Activated effector memory CD4-positive, alpha-beta T cell treated with anti-CD3 and anti-CD28 coated beads, Interleukin-2, amount 50 U/mL, for 16 hours (primary cell): ENCODE measurements at places on chromosomes 13 and 19.

DNA sequence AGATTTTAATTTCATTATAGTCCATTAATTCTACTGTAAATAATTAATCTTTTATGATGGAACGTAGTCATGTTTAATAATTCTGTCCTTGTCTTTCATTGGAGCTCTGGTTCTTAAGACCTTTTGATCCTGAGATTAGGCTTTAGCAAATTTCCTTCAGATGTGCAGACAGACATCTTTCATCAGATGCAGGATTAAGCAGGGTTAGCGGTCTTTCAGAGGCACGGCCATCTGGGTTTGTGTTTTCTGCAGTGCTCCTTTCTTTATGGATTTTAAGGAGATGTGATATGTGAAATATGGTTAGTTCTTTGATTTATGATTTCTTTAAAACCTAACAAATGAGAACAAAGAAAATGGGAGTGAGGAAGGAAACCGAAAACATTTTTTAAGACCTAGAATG, 643.9 kb upstream of the SGCG start:
- DNase-seq = no peak

DNA sequence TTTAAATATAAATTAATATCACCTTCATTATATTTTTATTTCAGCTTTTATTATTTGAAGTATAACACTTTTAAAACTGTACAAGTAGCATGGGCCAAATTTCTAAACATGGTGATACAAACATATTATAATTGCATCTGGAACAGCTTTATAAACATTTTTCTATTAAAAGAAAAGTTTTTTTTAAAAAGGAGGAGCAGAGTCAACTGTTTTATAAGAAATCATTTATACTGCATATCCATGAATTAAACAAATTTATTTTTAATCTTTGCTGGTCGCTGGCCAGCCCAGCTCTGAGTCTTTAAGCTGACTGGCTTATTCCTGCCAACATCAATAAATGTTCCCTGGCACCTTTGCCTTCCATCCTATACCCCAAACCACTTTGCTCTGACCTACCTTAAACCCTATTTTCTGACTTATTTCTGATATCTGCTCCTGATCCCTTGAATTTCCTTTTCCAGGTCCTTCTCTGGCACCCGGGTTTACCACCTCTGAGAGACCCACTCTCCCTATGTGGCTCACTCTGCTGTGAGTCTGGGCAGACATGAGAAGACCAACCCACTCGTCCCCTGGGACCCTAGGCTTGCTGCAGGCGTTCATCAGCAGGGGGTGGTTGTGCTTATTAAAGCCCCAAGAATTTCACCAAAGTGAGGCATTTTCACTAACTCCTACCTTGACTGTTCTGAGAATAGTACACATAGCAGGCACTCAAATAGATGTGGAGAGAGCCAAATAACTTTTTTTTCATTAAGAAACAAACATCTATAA, 220.3 kb downstream of the KLF12 start:
- no peak for DNase-seq

- DNase-seq = no peak
Observed at GRCh38 chr19:46205183-46205984, 24.2 kb upstream of the IGFL1 start.

DNA sequence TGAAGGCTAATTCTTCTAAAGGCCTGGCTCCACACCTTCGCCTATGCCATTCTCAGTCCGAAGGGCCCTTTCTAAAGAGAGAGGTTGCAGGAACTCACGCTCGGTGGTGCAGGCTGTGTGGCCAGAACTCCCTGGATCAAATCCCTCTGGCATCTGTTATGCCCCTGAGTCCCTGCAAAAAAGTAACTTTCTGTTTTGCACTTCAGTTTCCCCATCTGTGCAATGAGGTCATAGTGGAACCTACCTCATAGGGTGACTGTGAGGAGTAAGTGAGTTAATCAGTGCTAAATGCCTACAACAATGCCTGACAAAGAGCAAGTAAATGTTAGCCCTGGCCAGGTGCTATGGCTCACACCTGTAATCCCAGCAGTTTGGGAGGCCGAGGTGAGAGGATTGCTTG, 7.3 kb downstream of the IGSF23 start:
- DNase-seq = no peak

DNA sequence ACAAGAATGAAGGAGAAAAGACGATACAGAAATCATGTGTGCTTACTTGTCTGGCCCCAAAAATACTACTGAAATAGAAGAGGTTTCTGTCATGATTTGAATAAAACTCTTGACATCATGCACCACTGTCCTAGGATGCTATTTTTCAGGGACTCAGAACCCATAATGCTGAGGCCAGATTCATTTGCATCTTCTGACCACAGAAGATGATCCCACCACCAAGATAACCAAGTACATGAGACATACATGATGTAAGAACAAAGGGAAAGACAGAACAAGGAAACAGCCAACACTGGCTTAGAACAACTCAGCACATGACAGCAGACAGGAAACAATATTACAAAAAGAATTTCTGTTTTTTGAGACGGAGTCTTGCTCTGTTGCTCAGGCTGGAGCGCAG, 2.5 kb downstream of the ZNF552 start:
- no peak for DNase-seq

- no peak for DNase-seq
Observed at GRCh38 chr13:110645750-110646149, 30.4 kb downstream of the NAXD start.

DNA sequence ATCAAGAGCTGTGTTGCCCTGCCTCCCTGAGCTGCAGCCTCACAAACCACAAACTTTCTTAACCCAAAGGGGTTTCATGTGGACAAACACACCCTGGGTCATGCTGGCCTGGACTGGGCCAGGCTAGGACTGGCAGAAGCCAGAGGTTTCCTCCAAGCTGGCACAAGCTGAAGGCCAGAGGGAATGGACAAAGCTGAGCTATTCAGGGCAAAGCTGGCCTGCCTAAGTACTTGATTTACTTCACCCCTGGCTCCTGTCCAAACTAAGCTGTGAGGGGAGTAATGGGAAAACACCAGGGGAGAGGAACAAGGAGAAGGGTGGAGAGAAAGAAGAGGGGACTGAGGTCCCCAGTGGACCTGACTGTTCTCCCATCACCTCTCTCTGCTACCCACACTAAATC, 6.2 kb downstream of the CPAMD8 start:
- DNase-seq = no peak

DNA sequence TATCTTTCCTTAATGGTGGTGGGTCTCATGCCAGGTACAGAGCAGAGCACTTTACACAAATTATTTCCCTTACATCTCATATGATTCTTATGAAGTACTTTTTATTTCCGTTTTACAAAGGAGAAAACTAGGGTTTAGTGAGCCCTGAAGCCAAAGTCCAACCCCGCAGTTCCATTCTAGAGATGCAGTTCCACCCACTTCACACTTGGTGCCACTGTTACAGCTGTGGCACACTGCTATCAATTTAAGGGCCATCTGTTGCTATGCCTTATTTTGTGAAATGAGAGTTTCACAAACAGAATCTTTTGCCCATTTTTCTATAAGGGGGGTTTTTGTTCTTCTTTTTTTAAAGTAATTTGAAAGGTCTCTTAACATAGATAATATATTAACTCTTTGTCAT, 12.9 kb downstream of the MIPEP start:
- no peak for DNase-seq

DNA sequence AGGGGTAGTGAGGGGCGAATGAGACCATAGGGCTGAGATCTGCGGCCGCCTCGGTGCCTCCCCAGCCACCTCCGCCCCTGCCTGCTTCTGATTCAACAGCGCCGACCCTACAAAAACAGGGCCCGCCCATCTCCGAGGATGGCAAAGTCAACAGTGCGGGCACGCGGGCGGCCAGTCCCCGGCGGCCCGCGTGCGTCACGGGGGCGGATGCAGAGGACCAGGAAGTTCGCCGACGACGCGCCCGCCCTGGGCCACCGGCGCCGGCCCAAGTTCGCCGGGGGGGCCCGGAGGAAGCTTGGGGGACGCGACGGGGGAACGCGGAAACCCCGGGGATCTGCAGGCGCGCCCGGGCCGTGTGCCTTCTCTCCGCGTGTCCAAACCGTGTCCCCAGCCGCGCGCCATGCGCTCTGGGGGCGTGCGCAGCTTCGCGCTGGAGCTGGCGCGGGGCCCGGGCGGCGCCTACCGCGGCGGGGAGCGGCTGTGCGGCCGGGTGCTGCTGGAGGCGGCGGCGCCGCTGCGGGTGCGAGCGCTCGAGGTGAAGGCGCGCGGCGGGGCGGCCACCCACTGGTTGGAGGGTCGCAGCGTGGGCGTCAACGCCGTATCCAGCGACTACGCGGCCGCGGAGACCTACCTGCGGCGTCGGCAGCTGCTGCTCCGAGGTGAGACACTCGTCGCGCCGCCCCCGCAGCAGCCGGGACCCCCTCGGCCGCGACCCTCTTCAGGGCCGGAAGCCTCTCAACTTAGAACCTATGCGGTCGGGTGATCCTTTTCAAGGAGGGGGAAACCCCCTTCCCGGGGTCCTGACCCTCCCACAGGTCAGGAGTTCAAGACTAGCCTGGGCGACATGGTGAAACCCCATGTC, 6.8 kb upstream of the ARRDC2 start:
- DNase-seq = peak; percentile 96

GRCh38 chr13:103473081-103473480, 406.9 kb upstream of the SLC10A2 start:
- DNase-seq = no peak

DNA sequence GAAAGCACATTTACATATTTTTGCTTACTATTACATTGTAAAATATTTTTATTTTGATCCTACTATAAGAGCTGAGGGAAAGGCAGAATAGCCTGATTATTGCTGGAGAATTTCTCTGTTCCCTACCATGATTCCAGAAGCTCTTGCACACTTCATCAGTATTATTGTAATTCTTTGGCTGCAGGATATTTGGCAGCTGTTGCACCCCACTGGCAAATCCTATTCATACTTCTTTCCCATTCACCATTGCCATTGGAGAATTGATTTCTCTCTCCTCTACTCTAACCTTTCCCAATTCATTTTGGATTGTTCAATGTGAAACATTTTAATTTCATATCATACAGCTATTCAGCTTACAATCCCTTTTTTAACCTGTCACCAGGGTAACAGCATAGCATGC, 238.0 kb downstream of the GGACT start:
- DNase-seq = no peak

DNA sequence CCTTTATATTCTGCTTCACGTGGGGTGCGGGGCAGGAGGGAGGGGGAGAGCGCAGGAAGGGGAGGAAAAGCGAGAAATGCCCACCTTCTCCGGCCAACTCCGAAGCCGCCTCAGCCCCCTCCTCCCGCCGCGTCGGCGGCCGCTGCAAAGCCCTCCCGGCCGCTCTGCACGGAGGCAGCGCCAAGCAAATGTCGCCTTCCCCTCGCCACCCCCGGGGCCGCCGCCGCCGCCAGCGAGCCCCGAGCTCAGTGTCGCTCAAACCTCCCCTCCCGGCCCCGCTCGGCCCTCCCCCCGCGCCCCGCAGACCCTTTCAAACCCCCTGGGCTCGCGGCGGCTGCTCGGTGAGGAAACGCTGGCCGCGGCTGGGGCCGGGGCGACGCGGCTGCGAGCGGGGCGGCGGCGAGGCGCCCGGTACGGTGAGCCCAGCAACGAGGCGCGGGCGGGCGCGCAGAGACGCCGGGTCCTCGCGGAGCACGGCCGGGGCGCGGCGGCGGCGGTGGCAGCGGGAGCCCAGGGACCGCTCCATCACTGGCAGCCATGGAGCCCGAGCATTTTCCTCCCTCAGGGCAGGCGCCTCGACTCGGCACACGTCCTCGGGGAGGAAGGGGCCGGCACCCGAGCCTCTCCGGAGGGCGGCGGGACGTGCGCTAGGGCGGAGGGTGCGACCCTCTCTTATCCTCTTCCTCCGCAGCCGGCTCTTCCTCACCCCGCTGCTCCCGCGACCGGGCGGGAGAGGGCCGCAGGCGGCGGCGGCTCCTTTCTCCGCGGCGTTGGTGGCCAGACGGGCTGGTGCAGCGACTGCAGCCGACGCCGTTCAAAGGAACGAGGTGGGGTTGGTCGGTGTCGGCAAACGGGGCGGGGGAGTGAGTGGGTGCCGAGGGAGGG, 463 bp upstream of the TSC22D1 start:
- DNase-seq = peak; percentile 76

GRCh38 chr13:91134803-91135184, 212.7 kb upstream of the MIR17HG start:
- DNase-seq = no peak

DNA sequence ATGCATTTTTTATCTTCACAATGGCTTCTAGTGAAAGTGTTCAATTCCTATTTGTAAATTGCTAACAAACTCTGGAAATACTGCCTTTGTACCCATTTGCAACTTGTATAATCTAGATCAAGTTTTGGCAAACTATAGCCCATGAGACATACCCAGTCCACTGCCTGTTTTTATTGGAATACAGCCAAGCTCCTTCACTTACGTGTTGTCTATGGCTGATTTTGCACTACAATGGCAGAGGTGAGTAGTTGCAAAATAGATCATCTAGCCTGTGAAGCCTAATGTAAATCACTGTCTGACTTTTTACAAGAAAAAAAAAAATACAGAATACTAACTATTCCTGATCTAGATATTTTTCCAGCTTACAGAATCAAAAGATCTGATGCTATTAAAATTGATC, 37.1 kb downstream of the DZIP1 start:
- no peak for DNase-seq

GRCh38 chr13:19185086-19185864, 3.7 kb upstream of the TUBA3C start:
- no peak for DNase-seq

GRCh38 chr19:47479701-47480503, 4.1 kb downstream of the KPTN start:
- no peak for DNase-seq

GRCh38 chr13:93502987-93503615, 276.5 kb downstream of the GPC6 start:
- DNase-seq = no peak

DNA sequence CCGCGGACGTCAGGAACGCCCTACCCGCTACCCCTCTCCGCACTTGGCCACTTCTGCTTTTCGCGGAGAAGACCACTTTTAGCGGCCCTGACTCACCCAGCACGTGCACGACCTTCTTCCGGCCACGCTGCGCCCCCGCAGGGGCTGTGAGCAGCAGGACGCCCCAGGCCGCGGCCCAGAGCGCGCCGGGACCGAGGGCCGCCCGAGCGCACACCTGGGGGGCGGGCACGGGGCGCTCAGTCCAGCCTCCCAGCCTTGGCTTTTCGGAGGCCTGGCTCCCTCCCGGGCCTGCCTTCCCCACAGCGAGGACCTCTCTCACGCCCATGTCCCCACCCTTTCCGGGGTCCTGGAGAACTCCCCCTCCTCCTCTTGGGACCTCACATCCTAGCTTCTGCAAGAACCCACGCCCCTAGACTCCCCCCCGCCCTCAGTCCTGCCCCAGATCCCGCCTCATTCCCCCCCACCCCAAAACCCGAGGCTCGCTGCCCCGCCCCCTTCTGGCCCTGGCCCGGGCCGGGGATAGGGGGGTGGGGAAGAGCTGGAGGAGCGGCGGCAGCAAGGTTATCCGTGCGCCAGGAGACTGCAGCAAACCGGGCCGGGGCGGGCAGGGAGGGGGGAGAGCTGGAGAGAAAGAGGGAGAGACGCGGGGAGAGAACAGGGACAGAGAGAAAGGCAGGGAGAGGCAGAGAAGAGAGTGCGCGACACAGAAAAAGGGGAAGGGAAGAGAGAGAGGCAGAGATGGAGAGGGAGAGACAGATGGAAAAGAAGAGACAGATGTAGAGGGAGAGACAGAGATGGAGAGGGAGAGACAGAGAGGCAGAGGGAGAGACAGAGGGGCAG, 11.5 kb downstream of the TM6SF2 start:
- DNase-seq = no peak

- no peak for DNase-seq
Observed at GRCh38 chr19:40982594-40983101, 8.4 kb upstream of the CYP2B6 start.

GRCh38 chr13:43071824-43072223, 48.4 kb downstream of the DNAJC15 start:
- DNase-seq = no peak

- DNase-seq = peak; percentile 46
Observed at GRCh38 chr19:16914421-16914820, 25.6 kb downstream of the F2RL3 start.
